ENCODE measurements at places on chromosomes 1 and 21.

- no peak for DNase-seq
Measured at GRCh38 chr1:79259390-79260336, 253.1 kb upstream of the ADGRL4 start.

- no peak for DNase-seq
Measured at GRCh38 chr1:199163267-199163666, 524.4 kb downstream of the PTPRC start.

DNA sequence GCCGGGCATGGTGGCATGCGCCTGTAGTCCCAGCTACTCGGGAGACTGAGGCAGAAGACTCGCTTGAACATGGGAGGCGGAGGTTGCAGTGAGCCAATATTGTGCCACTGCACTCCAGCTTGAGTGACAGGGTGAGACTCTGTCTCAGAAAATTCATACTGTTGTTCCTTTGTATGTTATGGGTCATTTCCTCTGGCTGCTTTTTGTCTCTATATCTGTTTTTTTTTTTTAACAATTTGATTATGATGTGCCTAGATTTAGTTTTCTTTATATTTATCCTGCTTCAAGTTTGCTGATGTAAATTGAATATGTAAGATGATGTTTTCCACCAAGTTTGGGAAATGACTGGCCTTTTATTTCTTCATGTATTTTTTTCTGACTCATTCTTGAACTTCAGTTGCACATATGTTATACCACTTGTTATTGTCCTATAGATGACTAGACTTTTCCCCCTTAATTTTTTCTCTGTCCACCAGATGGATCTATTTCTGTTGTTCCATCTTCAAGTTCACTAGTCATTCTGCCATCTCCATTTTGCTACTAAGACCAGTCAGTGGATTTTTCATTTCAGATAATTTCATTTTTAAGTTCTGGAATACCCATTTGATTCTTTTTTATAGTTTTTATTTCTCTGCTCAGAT lies 173.5 kb downstream of the GALNT2 start:
- DNase-seq = no peak

GRCh38 chr1:117534995-117535467 lies 70.8 kb upstream of the TENT5C start:
- DNase-seq = peak; percentile 65

DNA sequence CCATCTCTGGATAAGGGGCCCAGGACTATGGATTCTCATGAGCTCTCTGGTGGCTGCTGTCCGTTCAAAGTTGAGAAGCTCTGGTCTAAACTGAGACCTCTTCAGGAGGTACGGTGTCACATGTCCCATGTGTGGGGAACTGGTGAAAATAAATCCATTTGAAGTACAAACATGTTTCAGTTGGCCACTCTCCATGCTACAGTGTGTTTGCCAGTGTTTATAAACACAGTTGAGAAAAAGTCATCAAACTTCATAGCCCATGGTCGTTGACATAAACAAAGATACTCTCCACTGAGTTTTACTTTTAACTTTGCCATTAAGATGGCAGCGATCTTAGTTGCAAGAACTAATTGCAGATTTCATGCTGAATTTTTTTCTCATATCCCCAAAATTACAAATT lies 72.8 kb downstream of the PSMG1 start:
- no peak for DNase-seq

- no peak for DNase-seq
Measured at GRCh38 chr21:17442165-17442564, 70.7 kb upstream of the CXADR start.

DNA sequence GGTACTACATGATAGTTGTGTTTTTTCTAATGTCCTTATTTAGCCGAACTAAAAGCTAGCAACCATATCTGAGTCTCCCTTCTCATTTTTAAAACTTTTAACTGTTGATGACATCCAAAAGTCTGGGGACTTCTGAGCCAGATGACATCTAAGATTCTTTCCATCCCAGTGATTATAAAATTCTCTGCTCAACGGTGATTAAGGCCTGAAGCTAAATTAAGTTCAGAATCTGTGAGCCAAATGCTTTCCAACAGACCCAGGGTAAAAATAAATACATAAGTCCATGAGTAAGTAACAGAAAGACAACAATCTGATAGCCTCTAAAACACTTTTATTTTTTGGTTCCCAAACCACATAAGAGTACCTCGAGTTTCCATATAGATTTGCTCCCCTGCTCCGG lies 13.1 kb upstream of the PTP4A2 start:
- DNase-seq = no peak

DNA sequence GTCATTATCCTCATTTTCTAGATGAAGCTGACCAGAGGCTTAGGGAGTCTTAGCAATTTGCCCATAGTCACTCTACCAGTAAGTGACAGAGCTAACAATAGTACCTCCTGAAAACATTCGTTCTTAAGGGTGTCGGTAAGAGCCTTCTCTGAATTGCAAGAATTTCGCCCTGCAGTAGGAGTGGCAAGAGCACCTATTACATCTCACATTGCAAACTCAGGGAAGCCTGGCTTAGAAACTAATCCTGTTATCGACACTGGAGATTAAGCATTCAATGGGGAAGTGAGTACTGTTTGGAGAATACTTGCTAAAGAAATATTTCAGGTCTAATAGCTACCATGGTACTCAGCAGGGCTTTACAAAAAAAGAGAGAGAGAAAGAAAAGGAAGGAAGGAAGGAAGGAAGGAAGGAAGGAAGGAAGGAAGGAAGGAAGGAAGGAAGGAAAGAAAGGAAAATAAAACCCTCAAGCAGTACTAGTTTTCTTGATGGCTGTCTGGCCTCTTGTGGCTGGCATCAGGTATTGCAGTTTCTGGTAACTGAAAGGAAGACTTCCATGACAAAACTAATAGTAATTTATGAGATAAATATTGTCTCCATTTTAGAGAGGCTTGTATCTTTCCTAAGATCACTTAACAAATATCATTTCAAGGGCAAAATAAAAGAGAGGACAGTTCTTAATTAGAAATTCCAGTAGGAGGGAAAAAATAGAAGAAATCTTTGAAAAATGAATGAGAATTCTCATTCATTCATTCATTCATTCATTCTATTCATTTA lies 10.4 kb downstream of the C1orf226 start:
- peak; percentile 62 for DNase-seq

GRCh38 chr1:24316645-24317044 lies 2.5 kb upstream of the GRHL3 start:
- DNase-seq = peak; percentile 21

DNA sequence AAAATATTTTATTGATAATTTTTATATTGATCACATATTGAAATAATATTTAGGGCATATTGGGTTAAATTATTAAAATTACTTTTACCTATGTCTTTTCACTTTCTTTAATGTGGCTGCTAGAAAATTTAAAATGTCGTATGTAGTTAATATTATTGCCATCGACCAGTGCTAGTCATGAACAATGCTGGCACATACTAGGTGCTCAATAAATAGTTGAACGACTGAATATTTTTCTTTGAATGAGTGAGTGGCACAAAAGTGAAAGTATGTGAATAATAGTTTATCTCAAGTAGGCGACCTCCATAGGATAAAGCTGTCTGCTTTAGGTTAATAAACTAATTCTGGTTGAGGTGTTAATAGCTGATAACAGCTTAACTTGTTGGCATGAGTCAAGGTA lies 150.8 kb upstream of the FGGY start:
- no peak for DNase-seq

- no peak for DNase-seq
Measured at GRCh38 chr1:171867236-171867635, 25.9 kb downstream of the DNM3 start.

- DNase-seq = no peak
Measured at GRCh38 chr1:171081763-171082201, 8.9 kb upstream of the FMO3 start.

DNA sequence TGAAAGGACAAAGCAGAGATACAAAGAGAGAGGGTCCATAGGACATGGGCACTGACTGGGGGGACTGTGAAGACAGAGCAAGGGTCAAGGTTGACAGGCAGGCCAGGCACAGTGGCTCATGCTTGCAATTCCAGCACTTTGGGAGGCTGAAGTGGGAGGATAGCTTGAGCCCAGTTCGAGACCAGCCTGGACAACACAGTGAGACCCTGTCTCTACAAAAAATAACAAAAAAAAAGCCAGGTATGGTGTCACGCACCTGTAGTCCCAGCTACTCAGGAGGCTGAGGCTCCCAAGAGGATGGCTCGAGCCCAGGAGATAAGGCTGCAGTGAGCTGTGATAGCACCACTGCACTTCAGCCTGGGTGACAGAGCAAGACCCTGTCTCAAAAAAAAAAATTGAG lies 4.4 kb downstream of the CASP9 start:
- DNase-seq = no peak

DNA sequence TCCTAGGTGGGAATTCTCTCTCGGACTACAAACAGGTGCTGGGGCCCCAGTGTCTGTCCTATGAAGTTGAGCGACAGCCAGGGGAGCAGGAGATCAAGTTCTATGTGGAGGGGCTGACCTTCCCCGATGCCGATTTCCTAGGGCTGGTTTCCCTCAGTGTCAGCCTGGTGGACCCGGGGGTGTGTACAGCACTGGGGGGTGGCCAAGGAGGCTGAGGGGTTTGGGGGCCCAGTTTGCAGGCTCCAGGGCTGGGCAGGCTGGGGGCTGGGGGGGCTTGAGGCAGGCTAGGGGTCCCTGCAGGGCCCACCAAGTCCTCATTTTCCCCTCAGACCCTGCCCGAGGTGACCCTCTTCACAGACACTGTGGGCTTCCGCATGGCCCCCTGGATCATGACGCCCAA lies 20.3 kb upstream of the PADI3 start:
- no peak for DNase-seq

- no peak for DNase-seq
Measured at GRCh38 chr1:209029737-209030136, 553.8 kb upstream of the CAMK1G start.

GRCh38 chr1:82604524-82604923 lies 803.8 kb downstream of the ADGRL2 start:
- peak; percentile 20 for DNase-seq

DNA sequence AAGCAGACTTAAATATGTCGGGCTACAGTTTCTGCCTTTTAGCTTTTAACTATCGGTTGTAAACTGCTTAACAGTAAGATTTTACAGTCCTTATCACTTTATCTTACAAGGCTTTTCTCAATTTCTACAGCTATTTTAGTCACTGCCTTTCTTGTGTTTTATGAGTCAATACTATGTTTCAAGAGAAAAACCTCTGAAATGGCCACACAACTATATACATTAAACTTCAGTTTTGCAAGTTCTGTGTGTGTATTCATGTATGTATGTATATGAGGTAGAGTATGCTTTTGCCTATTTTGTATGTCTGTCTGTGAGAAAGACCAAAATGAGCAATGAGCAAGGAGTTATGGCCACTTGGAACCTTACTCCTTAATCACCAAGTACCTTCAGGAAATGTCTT lies 169.8 kb downstream of the SYT2 start:
- DNase-seq = no peak

- no peak for DNase-seq
Measured at GRCh38 chr1:182877842-182878241, 38.7 kb downstream of the DHX9 start.

DNA sequence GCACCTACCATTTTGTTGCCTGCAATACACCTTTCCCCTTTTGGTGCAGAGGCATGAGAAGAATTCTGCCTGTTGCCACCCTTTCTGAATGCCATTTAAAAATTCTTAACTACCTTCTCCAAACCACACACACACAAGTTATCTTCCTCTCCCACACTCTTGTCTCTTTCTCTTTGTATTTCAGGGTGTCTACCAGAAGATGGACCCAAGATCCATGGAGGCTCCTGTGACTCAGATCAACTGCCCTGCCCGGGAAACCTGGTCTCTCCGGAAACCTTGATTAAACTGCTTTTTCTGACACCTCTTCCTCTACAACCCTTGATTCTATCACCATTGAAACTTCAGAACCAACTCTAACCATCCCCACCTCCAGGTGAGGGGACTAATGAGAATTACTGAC lies 2.4 kb upstream of the TARS2 start:
- DNase-seq = no peak

- no peak for DNase-seq
Measured at GRCh38 chr21:44890961-44891541, 17.6 kb upstream of the PTTG1IP start.

DNA sequence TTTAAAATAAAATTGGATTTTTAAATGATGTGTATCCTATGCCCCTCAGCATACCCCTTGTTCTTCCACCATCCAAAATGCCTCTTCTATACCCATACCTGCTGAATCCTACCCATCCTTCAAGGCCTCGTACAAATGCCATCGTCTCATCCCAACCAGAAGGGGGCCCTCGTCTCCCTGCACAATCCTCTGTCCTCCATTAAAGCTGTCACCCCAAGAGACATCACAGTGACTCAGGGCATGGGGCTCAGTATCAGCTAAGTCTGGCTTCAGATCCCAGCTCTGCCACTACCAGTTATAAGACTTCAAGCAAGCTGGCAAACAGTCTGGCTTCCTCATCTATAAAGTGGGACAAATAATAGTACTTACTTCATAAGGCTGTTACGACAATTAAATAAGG lies 23.8 kb downstream of the IGFN1 start:
- no peak for DNase-seq
